NCI-H1092 (cell line): ENCODE measurements at places on chromosomes 2 and 18.

GRCh38 chr2:234075518-234075915 is 25.0 kb downstream of the SPP2 start:
- DNase-seq = no peak

GRCh38 chr2:58055033-58055786 is 8.6 kb downstream of the VRK2 start:
- peak; percentile 8 for DNase-seq

DNA sequence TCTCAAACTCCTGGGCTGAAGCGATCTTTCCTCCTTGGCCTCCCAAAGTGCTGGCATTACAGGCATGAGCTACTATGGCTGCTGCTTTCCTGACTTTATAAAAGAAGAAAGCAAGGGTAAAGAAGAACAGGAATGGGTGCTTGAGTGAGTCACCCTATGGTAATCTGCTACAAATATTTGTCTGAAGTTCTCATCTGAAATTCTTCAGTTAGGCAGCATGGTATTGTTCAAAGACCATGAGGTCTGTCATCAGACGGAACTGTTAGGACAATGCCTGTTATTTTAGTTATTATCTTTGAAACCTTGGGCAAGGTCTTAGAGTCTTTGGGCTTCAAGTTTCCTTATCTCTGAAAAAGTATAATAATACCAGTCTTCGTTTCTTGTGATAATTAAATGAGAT is 695.8 kb downstream of the RNF144A start:
- no peak for DNase-seq

GRCh38 chr2:31227110-31227509 is 6.8 kb upstream of the EHD3 start:
- no peak for DNase-seq

GRCh38 chr18:80244167-80244566 is 3.1 kb downstream of the PARD6G start:
- DNase-seq = no peak

GRCh38 chr2:219112651-219113338 is 47.8 kb downstream of the NHEJ1 start:
- no peak for DNase-seq

- no peak for DNase-seq
These were observed 63.2 kb downstream of the TTC32 start for GRCh38 chr2:19838616-19839015.

GRCh38 chr2:241801611-241802420 is 7.2 kb upstream of the NEU4 start:
- no peak for DNase-seq

- no peak for DNase-seq
These were observed 11.5 kb downstream of the MFSD2B start for GRCh38 chr2:24021122-24021998.

GRCh38 chr18:70289351-70290312 is 787 bp downstream of the SOCS6 start:
- peak; percentile 11 for DNase-seq

DNA sequence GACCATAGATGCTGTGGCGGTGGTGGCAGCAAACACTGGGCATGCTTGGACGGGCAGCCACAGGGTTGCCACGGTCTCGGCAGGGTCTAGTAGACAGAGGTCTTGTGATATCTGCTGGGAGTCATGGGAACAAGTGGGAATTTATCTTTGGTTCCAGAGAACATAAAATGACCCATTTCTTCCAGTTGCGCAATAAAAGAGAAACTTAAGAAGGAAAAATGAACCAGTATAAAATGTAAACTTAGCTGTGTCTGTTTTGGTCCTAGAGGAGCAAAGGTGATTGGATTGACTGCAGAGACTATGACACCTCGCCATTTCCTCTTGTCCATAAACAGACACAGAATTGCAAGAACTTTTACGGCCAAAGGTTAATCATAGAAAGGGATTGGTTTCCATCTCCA is 132.6 kb upstream of the RBBP8 start:
- DNase-seq = no peak

- DNase-seq = no peak
These were observed 467.6 kb upstream of the SMIM21 start for GRCh38 chr18:75895135-75895534.

GRCh38 chr2:44547718-44548117 is 186.0 kb downstream of the CAMKMT start:
- DNase-seq = no peak

DNA sequence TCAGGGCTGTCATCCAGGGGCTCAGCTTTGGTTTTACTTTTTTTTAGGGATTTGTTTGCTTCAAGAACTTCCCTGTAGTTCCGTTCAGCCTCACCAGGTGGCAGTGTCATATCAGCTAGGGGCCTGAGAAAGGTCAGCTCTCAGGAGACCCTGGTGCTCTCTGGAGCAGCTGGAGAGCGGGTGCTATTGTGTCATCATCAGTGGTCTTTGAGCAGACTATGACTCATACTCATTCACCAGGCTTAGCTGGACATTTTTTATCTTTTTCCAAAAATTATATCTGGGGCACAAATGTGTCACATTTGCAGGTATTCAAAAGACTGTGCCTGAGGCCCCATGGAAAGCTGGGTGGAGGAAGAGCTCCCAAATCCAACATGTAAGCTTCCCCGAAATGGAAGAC is 24.4 kb downstream of the ZNF892 start:
- peak; percentile 40 for DNase-seq

DNA sequence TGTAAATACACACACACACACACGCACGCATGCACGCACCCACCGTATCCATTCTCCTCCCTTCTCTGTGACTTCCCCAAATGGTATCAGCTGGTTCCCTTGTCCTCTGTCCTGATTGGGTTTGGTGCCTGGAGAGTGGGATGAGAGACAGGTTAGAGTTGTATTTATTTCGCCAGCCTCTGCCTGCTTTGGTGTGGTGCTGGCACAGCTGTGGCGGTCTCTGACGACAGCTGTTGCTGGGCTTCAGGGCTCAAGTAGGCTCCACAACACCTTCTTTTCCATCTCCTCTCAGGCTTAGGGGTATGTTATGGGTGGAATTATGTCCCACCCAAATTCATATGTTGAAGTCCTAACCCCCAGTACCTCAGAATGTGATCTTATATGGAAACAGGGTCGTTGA is 94.9 kb upstream of the ITGA6 start:
- DNase-seq = no peak

DNA sequence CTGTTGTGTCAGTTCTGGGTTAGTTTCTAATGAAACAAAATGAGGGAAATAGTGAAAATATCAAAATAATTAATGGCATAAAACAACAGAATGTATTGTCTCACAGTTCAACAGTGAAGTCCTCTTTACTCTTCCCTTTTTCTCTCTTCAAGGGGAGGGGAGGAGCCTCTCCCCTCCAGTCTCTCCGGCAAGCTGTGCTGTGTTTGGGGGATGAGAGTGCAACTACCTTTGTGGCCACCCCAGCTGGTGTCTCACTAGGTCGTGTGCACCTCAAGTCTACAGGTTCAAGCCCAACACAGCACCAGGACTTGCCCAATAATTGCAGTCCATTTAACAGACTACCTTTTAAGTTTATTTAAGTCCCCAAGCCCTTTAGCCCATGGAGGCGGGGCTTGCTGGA is 271.7 kb upstream of the DOK6 start:
- no peak for DNase-seq

- no peak for DNase-seq
These were observed 144.9 kb downstream of the ACTR3 start for GRCh38 chr2:114034742-114035141.

DNA sequence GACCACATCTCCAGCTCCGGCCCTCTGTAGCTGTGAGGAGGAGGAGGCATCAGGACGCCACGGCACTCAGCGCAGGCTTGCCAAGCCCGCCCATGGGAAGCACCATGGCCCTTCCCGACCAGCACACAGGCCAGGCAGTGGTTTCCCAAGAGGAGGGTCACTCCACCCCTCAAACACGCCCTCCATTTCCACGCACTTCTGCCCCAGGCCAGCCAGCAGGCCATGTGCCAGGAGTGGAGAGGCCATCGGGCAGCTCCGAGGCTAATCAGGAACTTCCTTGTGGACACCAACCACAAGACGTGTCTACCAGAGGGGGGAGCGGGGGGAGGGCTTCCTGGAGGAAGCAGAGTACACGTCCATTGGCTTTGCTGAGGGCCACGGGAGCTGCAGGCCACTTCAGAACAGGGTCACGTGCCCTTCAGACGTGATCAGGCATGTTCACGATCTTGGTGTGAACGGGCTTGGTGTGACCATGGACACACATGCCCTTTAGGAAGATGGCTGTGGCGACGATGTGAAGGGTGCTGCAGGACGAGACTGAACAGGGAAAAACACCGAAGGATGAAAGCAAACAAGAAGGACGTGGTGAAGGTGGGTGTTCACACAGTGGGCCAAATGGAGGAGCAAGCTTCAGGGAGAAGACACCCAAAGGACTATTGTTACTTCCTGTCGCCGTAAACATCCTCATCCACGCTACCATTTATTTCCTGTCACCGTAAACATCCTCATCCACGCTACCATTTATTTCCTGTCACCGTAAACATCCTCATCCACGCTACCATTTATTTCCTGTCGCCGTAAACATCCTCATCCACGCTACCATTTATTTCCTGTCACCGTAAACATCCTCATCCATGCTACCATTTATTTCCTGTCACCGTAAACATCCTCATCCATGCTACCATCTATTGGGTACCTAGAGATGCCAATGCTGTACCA is 6.5 kb upstream of the MTERF4 start:
- no peak for DNase-seq

- DNase-seq = no peak
These were observed 567.2 kb downstream of the MBD2 start for GRCh38 chr18:53657257-53657656.

GRCh38 chr18:40035966-40036365 is 1919.1 kb upstream of the PIK3C3 start:
- no peak for DNase-seq

DNA sequence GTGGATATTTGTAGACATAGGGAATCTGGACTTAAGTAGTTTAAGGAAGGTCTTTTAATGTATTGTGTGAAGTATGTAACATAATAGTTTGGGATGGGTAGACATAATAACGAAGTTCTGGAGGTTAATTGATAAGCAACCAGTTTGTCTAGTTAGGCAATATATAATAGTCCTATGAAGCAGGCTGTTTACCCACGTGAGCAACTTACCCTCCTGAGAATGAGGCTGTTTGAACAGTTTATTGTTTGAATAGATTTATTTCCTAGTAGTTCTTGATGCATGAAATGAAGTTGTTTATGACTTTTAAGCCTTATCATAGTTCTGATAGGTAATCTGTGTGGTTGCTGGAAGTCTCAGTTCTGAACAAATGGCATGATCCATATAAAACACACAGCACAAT is 361.5 kb downstream of the GALNT13 start:
- no peak for DNase-seq

DNA sequence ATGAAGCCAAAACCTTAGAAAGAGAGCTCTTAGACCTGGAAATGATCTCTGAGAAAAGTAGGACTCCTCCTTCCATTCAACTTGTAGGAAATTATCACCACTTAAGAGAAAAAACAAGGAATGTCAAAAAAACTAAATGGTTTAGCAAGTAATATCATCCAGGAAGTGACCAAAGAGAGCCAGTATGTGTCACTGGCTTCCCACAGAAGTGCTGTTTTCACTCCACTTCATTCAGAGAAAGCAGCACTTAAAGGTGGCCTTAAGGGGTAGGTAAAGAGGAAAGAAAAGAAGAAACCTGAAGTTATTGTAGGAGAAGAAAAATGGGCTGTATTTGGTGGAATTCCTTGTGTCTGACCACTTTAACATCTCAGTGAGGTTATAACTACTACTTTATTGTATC is 414.4 kb upstream of the ETAA1 start:
- DNase-seq = no peak

DNA sequence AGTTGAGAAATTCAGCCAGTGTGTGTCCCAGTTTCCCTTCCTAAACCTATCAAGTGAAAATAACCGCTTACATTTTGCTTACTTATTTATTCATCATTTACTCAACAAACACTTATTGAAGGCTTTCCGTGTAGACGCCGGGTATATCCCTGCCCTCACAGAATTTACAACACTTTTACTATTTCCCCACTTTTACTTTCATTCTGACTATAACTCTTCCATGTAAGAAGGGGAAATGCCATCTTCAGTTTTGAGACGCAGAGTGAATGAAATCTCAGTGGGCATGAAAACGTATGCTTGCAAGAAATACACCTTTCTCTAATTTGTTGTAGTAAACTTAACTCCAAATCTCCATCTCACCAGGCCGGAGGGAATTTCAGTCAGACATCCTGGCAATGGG is 251.0 kb upstream of the CHAC2 start:
- DNase-seq = no peak

- DNase-seq = no peak
These were observed 62.9 kb upstream of the EHBP1 start for GRCh38 chr2:62642429-62643099.

DNA sequence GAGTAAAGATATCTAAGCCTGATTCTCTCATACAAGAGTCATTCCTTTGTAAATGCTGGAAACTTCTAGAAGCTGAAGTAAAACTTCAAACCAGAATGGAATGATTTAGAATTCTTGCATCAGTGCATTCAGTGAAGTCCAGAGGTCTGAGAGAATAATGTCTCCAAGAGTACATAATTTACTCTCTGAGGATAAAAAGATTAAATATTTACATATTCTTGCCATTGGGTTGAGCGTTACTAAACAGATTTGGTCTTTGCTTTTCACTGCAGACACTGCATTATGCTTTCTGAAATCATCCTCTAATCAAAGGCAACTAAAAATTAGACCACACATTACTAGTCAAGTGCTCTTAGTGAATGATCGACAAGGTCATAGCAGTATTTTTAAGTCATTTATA is 26.5 kb upstream of the KANSL1L start:
- no peak for DNase-seq

DNA sequence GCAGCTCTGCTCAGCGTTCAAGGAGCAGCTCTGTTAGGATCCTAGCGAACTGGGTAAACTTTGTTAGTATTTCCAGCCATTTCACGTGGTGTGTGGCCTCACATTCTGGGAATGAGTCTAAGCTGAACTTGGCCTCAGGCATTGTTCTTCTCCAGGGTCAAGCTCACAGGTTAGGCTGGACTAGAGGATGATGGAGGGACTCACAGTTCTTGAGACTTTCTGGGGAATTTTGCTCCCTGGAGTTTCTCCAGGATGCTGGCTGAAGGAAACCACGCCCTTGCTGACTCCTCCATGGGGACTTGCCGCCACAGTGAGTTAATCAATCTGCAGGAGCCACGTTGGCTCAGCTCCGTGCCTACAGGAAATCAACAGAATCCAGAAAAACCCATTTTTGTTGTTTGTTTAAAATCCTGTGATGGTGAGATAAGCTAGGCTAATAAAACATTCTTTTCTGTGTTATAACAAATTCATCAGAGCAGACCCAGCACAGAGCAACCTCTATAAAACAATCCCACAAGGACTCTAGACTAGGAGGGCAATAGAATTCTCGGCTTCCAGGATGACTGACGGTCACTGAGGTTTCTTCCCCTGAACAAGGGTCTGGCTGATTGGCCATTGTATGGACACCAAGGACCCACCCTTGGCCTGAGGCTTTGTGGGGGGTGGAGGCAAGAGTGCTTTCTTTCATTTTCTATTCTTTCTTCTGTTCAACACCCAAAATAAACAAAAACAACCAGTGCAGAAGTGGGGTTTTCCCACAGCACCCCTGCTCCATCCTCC is 12.6 kb downstream of the CNDP1 start:
- no peak for DNase-seq

DNA sequence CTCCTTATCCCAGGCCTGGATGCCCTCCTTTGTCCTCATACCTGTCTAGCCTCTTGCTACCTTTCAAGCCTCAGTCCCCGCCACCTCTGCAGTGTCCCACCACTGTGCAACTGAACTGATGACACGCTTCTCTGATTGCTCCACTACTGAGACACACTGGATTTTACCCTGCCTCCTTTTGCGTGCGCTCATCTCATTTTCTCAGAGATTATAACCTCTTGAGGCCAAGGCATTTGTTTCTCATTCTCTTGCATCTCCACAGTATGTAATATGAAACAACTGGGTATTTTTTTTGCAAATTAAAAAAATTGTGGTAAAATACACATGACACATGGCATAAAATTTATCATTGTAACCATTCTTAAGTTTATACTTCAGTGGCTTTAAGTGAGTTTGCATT is 95.4 kb downstream of the PRKCE start:
- no peak for DNase-seq
